ENCODE measurements at places on chromosomes 3 and 15.

DNA sequence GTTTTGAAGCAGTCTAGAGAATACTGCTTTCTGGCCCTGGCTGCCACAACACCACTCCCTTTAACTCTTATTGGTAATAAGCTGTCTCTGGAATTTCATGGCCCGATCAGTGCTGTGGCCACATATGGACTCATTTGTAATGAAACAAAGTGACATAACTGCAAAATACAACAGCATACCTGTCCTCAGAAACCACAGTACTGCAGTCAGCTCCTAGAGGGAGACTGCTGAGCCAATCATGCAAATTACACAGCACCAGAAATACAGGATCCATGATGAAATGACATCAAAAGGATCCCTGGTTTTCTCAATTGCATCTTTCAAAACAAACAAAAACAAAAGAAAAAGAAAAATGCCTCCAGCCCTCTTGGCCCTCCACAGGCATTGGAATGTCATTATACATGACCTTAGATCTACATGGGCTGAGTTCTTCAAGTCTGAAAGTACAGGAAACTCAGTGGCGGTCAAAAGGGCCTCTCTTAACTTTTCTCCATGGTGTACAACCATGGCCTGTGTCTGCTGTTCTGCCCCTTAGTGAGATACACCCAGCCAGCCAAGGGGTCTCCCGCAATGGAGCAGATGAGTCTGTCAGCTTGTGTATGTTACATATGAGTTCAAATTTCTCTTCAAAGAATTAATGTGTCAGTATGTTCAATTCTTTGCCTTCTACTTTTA is 24.9 kb upstream of the KBTBD12 start:
- no peak for DNase-seq

GRCh38 chr3:117699058-117699457 is 989.5 kb downstream of the TUSC7 start:
- DNase-seq: no peak

- DNase-seq: peak; percentile 91
Observed at GRCh38 chr3:16174389-16174788, at the start of gene GALNT15. Gene GALNT15 (plus strand): TSS chr3:16174680. CDS start chr3:16175152, 472 bp downstream.

- DNase-seq: peak; percentile 71
Observed at GRCh38 chr3:195059006-195059350, 212.0 kb downstream of the XXYLT1 start.

DNA sequence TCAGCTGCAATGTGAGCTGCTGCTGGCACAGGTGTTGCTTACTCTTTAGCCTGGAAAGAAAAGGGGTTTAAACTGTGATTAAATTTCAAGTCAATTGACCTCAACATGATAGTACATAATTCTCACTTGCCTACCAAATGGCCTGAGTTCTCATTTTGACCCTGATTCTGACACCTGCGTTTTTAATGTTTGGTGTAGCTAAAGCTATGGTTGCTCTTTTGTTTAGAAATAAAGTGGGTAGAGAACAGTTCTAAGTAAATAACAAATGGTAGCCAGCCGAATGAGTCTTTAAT is 100.8 kb upstream of the SOX2 start:
- DNase-seq: no peak

DNA sequence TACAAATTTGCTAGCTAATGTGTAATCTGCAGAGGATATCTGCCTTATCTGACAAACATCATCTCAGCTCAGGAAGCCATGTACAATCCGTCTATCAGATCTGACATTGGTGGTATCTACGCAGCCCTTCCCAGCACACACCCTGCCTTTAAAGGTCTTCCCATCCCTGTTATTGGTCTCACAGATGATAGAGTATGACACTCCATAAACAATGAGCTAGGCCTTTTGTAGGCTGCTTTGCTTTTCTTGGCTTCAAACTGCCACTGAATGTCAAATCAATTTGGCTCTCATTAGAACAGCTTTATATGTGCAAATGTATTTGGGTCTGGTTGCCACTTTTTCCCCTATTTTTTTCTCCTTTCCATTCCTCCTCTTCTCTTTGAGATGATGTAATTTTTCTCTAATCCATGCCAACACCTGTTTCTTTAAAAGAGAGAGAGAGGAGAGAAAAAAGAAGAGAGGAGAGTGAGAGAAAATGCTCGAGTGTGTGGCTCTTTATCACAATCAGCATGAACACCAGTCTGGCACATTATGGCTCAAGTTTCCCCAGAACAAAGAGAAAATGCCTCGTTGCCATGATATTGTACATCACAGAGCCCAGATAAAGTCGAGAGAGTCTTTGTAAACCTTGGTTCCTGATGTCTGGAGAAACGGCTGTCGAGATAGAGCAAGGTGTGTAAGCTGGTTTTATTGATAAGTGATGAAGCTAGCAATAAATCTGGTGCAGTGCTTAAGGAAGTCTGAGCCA is 80.8 kb upstream of the DPH6 start:
- no peak for DNase-seq

DNA sequence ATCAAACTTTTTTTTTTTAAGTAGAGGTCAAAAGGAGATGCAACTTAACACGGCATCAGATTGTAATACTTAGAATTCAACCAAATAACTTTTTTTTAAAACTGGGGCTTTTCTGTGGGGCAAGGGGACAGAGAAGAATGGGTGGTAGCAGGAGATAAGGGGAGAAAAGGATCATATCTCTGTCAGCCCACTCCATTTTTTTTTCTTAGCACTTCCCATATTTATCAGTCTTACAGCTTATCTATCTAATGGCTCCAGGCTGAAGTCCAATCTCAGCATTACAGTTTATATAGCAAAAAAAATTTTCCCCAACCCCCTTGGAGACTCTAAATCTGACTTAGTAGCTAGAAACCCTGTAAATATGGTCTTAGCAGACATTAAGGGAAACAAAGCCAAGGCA is 69.3 kb downstream of the PIK3R4 start:
- no peak for DNase-seq

DNA sequence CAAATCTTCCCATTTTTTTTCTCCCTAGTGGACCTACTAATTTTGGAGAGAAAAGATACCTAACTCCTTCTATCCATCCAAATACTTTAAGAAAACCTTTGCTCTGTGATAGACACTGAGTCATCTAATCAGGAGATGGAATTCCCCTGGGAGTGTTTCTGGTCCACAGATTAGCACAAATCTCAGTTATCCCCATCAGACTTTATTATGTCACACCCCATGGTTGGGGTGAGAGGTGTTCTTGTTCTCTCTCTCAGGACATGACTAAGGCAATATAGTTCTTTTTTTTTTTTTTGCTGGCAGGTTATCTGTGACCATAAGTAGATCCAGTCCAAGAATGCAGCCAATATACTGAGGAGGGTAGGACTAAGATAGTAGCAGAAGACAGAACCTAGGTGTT is 15.8 kb downstream of the SLC9A9 start:
- DNase-seq: no peak

DNA sequence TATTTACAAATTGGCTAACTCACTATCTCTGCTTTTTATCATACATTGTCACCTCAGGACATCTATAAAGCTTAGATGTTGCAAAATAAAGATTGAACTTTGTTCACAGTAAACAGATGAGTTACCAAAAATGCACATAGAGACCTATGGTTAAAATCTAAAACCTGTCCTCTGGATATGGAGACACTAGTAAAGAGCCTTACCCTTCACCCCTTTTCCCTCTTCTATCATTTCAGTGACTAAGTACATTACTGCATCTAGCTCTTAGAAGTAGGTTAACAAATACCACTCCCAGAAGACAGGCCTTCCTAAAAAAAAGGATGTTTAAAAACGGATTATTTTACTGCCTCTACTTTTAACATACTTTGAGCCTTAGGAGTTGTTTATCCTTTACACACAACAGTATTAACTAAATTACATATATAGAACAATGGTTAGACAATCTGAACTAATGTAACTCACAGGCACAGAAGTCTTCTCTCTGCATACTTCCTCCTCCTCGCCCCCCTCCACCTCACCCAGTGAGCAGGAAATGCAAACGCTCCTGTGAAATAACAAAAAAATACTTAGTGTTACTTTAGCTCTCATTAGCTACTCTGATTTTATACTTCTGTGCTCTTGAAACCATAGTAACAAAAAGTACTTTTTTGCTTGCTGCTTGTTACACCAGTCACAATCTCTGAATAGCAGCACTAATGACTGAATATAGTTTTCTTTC is 23.3 kb downstream of the IREB2 start:
- no peak for DNase-seq

DNA sequence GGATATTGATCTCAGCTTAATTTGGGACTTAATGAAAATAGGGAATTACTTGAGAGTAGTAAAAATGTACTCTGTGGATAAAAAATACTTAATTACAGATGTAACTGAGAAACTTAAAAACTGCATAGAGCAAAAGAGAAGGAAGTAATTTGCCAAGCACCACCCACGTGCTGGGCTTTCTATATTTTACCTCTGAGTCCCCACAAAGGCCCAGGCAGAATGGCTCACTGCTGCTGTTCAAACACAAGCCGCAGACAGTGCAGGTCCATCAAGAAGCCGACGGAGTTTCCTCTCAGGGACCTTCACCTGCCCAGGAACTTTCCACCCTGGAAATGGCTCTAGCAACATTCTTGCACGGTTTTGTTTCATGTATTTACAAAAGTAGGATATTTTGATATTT is 77.2 kb upstream of the TRPM1 start:
- no peak for DNase-seq

- DNase-seq: no peak
Observed at GRCh38 chr3:138560501-138560900, 33.6 kb downstream of the CEP70 start.

DNA sequence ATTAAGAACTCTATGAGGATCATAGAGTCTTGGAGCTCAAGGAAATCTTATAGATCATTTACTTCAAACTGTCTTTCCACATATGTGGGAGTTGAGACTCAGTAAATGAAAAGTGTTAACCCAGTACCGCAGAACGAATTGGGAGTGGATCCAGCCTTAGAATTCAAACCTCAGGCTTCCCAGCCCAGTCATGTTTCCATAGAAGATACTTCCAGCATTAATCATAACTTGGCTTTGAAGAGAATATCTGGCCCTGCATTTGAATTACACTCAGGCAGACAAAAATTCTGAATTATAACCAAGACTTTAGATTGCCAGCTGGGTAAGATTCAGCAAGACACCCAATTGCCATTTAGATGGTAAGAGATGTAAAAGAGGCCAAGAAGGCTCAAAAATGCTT is 972.0 kb downstream of the TUSC7 start:
- DNase-seq: no peak
